Cortex of kidney (tissue), 1 donor: ENCODE measurements at places on chromosomes 12 and 14.

DNA sequence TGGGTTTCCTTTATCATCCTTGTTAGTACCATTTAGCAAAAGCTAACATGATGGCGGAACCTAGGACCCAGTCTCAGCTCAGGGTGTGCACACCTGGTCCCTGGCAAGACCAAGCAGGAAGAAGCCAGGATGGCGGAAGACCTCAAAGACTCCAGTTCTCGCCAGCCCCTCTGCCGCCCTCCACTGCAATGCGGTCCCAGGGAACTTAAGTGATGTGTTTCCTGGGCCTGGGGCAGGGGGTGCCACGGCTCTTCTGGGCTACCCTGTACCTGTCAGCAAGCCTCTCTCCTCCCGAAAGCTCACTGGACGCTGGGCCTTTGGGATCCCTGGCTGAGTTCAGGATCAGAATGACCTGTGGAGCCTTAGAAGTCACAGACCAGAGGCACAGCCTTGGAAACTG, 71.3 kb downstream of the FBXL14 start:
- no peak for DNase-seq

DNA sequence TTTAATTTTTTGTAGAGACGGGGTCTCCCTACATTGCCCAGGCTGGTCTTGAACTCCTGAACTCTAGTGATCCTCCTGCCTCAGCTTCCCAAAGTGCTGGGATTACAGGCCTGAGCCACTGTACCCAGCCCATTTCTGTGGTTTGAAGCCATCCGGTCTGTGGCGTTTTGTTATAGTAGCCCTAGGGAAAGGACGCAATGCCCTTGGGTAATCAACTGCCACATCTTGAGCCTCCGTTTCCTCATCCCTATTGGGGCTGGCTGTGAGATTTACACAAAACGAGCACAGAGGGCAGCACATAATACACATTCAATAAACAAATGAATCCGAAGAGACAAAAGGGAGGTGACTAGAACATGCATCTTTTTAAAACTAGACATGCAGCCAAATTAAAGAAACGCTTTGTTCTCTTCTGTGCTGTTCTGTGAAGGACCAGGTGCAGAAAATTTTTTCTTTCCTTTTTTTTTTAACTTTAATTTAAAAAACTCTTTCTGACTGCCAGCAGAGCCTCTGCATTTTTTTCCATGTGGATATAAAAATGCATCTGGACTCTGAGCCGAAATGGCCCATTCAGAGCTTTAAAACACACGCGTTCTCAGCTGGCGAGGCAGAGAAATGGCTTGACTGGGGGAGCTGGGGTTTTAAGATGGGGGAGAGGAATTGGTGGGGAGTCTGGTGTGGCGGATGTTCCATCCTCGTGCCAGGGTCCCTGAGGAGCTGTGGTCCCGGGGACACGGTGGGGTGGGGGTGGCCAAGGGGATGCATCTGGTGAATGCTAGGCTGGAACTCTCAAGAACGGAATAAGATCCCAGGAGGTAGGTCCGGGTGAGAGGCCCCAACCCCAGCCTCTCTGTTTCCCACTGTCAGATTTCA, 119.0 kb downstream of the RBM19 start:
- DNase-seq, result no peak

- no peak for DNase-seq
Measured at GRCh38 chr14:61456720-61457119, 135.3 kb downstream of the PRKCH start.

DNA sequence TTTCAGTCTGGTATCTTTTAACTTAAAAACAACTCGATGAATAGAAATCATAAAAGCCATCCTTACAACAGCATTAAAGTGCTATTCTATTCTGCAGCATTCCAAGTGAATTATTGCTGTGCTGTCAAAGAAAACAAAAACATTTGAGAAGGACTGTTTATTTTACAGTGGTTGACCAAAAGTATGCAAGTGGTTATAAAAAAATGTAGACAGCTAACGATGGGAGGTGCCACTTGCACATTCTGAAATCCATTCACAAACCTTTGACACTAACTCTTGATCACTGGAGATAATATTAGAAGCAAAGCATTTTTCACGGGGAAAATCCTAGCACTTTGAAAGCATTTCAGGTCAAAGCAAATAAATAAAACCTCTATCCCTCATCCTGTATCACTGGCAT, 55.6 kb downstream of the HMGA2 start:
- DNase-seq, result no peak

GRCh38 chr12:49304161-49304560, 9.2 kb downstream of the PRPH start:
- no peak for DNase-seq

DNA sequence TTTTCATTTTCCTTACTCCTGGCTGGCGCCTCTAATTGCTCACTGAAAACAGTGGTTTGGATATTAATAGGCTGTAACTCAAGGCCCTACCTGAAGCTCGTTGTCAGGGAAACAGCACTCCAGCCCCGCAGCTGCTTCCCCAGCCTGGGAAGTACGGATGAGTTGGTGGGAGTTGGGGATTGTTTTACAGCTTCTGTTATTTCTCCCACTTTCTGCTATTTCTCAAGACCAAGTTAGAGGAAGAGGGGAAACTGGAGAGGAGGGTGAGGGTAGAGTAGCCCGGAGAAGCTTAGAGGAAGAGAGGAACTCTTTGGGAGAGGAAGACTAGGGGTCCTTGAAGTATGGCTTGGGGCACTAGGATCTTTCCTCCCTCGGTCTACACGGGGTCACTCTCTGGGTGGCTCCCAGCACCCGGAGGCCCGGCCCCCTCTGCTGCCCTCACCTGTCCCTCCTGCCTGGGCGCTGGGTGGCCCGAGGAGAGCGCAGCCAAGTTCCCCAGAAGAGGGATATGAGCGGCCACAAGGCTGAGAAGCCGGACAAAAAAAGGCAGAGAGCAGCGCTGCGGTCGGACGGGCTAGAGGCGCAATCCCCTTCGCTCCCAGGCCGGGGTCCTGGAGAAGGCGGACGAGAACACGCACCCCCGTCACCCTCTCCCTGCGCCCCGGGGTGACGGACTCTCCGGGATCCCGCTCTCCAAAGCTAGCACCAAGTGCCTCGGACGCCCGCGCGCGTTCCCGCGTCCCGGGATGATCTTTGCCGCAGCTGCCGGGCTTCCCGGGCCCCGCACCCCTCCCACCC, 671 bp downstream of the SPTB start:
- DNase-seq, result no peak

GRCh38 chr14:104116288-104116755, 22.1 kb upstream of the KIF26A start:
- no peak for DNase-seq

- DNase-seq, result no peak
Measured at GRCh38 chr12:99154216-99154982, 493.2 kb upstream of the GARIN6 start.

GRCh38 chr14:51041108-51041531, 53.8 kb downstream of the TRIM9 start:
- DNase-seq, result no peak

GRCh38 chr12:86662464-86662863, 406.3 kb upstream of the MGAT4C start:
- no peak for DNase-seq

- DNase-seq, result no peak
Measured at GRCh38 chr12:62618930-62619329, 152.3 kb downstream of the MON2 start.

DNA sequence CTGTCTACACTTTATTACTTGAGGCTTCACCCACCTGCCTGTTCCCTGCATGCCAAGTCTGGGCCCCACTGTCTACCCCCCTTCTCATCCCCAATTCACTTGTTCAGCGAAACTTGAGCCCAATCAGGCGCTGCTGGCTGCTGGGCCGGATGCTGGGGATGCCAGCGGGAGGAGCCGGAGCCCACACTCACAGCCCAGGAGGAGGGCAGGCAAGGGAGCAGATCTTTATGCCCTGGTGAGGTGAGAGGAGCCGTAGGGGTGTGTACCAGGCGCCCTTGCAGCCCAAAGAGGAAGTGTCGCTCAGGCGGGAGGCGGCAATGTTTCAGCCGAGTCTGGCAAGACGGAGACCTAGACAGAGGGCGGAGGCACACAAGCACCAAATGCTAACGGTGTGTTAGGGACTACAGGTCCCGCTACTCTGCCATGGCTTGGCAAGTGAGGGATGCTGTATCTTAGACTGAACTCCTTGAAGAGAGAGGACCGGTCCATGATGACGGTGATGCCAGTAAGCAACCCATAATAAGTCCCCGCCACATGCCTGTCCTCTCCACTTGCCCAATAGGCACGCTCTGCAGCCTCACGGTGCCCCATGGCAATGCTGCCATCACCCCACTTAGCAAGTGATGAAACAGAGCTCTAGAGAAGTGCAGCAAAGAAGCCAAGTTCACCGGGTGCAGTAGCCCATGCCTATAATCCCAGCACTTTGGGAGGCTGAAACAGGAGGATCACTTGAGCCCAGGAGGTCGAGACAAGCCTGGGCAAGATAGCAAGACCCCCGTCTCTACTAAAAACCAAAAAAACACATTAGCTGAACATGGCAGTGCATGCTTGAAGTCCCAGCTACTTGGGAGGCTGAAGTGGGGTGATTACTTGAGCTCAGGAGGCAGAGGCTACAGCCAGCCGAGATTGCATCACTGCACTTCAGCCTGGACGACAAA, 41.6 kb downstream of the LRRC74A start:
- DNase-seq, result no peak

DNA sequence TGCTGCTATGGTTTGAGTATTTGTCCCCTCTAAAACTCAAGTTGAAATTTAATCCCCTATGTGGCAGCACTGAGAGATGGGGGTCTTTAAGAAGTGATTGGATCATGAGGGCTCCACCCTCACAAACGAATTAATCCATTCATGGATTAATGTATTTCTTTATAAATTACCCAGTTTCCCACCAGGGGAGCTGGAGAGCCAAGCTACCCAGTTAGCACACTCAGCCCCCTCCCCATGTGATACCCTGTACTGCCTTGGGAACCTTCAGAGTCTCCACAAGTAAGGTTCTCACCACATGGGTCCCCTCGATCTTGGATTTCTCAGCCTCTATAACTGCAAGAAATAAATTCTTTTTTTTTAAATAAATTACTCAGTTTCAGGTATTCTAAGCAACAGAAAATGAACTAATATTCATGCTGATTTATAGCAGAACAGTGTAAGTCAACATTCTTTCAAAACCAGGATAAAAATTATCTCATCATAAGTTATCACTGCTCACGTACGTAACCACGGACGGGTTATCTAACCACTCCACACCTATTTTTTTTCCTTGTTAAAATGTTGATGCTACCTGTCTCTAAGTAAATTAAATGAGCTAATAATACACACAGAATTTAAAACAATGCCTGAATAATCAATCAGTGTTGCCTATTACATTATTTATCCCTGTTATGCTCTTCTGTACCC, 3.6 kb downstream of the NAP1L1 start:
- DNase-seq, result no peak

DNA sequence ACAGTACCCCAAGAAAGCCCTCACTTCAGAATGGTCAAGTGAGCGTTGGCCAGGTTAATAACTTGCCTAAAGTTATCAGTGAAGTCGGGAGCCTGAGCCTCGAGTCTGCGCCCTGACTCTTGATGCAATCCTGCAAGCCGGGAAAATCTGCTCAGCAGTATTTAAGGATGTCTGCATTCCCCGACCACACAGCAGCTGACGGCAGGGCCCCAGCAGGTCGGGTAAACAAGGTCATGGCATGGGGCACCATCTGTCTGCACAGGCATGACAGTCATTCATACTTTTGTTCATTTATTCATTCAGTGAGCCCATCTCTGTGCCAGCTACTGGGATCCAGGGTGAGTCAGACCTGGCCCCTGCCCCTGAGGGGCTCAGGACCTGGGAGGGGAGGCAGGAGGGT, 11.1 kb downstream of the ABCB9 start:
- no peak for DNase-seq

- DNase-seq, result no peak
Measured at GRCh38 chr12:96153131-96153725, 40.9 kb upstream of the ELK3 start.

- no peak for DNase-seq
Measured at GRCh38 chr14:101123618-101124510, 220.3 kb upstream of the RTL1 start.

- DNase-seq, result no peak
Measured at GRCh38 chr12:114735680-114736374, 51.9 kb upstream of the TBX3 start.

DNA sequence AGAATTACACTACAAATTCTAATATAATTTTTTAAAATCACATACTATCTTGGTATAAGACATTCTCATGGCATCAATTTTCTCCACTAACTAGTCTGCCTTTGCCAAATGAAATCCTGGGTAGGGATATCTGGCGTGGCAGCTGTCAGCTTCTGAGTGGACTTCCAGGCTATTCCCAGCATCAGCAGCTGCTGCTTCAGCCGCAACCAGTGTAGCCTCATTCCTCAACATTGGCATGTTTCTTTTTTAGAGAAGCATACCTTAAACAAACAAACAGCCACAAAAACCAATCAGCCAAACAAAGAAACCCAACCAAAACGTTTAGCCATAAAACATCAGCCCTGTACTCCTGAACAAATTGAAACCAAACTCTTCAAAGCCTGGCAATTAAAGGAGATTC, 235.8 kb downstream of the SSPN start:
- DNase-seq, result no peak

DNA sequence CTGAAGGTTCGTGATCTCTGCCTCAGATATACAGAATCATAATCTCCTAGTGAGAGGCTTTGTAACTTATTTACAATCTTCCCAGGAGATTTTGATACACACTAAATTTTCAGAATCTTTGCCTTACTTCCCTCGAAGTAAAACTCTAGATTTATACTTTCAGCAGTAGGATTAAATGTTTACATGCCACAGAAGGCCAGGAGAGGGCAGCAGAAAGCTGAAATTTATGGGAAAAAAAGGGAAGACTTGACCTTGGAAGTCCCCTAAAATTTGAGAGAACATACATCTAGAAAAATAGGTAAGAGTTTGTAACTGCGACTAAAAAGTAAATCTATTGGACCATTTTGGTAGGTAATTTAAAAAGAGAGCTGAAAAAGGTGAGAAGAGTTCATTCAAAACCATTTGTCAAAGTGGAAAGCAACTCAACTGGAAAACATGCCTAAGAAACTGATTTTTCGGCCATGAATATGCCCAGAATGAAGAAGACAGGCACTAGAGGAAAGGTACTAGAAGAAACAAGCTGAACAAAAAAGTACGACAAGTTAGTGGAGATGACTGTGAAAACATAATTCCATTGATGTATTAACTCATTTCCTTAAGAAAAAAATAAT, 242.0 kb upstream of the MDGA2 start:
- no peak for DNase-seq

DNA sequence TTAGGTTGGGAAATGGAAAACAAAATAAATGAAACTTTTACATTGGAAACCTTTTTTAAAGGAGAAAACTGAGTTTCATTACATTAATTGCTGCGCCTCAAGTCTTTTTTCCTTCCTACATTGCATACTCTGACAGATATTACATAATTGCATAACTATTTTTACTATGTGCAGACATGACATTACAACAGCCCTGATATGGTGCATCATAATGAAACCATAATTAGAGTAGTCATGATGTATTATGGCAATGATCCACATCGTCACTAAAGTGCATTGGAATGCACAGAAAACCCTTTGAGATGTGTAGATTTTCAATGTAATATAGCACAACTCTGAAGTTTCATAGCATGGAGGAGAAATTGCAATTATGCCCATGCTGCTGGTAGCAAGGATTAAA, 217.8 kb upstream of the NPAS3 start:
- DNase-seq, result no peak
